Activated CD4-positive, CD25-positive, alpha-beta regulatory T cell (primary cell): ENCODE measurements at places on chromosomes 6 and 20.

DNA sequence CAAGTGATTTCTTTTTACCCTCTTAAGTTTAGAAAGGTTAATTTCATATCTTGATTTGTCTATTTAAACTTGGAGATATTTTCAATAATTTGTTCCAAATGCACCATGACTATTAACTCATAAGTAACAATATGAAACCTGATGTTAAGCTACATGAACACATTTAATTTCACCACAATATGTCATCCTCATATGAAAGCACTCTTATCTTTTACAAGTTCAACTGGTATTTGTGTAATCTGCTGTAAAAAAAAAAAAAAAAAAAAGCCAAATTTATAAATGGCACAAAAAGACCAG lies 110.4 kb downstream of the HFE start:
- no peak for DNase-seq

- DNase-seq = no peak
Measured at GRCh38 chr20:9506964-9507369, 7.4 kb upstream of the LAMP5 start.

DNA sequence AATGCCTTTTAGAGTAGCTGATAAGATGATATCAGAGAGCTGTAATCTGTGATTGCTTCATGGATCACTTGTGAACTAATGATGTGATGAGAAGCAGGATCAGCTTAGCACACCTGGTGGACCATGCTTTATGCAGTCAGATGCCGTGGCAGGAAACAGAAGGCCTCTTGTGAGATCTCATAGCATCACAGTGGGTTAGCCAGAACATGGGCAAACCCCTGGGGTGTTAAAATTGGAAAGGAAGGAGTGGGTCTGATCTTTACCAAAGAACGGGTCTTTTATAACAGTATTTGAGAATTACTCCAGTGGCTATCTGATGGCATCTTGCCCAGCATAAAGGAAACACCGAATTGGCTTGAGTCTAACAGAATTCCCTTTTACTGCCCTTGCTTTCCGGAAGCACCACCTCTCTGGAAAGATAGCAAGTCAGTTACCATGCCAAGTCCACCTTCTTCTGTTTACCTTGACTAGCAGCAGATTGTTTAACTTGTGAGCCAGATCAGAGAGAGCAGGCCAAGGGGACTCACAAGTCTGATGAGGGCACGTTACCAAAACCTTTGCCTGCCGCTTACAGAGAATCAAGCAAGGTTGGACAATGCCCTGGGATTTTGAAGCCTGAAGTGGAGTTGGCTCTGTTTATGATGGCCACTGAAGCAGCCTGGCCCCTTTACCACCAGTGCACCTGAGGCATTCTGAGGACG lies 20.9 kb upstream of the SRF start:
- DNase-seq = no peak

DNA sequence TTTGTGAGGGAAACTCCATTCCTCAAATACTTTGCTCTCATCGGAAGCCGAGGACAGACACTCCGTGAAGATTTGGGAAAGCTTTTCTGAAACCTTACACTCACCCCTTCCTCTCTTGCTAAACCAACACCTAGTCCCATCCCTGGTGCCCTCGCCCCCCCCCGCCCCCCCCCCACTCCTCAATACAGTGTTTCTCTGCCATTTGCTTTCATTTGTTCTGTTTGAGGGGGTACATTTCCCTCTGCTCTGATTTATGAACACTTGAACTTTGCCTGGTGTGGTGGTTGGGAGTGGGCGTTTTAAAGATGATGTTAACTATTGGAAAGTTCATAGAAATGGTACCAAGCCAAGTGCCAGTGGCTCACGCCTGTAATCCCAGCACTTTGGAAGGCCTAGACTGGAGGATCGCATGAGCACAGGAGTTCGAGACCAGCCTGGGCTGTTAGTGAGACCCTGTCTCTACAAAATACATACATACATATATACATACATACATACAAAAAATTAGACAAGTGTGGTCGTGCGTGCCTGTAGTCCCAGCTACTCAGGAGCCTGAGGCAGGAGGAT lies 1.1 kb downstream of the RAB32 start:
- no peak for DNase-seq

DNA sequence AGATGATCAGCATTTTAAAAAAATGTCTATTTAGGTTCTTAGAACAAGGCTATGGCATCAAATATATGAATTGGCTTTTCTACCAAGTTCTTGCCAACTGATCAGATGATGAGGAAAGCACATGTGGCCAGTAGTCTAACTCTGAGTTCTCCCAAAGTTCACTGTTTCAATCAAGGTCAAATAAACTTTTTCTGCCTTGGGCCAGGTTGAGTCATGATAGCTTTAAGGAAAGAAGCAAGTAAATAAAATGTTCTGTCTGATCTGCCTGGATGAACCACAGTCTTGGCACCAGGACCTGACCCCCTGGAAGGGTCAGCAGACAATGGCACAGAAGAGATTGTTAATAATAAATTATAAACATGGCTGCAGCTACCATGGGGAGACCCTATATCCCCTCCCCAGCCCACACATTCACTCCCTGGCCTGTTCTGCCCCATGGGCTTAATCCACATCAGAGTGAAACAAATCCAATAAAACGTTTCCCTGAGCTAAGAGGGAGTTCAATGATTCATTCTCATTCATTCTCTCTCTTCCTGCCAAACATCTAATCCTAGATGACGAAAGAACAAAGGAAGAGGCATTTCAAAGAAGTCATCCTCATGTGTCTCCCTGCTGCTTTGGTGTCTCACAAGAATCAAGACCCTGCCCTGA lies 661.6 kb downstream of the DHX35 start:
- no peak for DNase-seq

GRCh38 chr6:4346659-4347333 lies 211.4 kb upstream of the ECI2 start:
- no peak for DNase-seq

DNA sequence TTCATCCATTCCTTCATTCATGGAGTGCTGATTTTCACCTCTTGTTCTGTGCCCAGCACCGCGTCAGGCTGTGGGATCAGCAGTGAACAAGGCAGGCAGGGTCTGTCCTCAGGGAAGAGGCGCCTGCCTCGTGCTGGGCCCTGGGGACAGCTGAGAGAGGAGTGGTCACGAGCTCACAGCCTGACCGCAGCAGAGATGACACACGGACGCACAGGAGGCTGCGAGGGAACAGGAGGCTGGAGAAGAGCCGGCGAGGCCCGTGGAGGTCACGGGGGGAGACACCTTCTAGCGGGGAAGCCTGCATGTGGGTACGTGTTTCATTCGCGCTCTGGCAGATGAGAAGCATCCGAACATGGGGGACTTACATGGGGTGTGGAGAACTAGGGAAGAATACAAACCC lies 27.5 kb downstream of the PXDC1 start:
- no peak for DNase-seq

GRCh38 chr6:71419217-71420094 lies 130.8 kb downstream of the OGFRL1 start:
- DNase-seq = no peak
